Lung (tissue), 17 donors: ENCODE measurements at places on chromosomes 13 and 19. TPM values are rescaled to one million over a fixed set of nuclear protein-coding genes. Genes with fewer than 3 reads are reported as not detected.

GRCh38 chr13:50340146-50340545, 324.9 kb downstream of the KCNRG start:
- no peak overlapping the region for H3K4me3 ChIP-seq
- no peak overlapping the region for H3K27ac ChIP-seq
- H3K4me1 ChIP-seq: peaks cover 2% of the 10 kb centered on the region
- no peaks in the 10 kb centered on the region for H3K36me3 ChIP-seq
- no peaks in the 10 kb centered on the region for H3K27me3 ChIP-seq
- DNase-seq: no peak

- H3K36me3 ChIP-seq: no peaks in the 10 kb centered on the region
- no peak for DNase-seq
- H3K27ac ChIP-seq: no peak overlapping the region
- no peaks in the 10 kb centered on the region for H3K4me1 ChIP-seq
Observed at GRCh38 chr19:35673121-35673804, 6.9 kb downstream of the UPK1A start.

GRCh38 chr19:51417107-51417809, at the start of gene SIGLEC10:
TSS of gene SIGLEC10 (minus strand) at chr19:51417642. CDS start at chr19:51417581, 61 bp downstream.
- peak within 1 kb of the TSS; percentile 72 for H3K27ac ChIP-seq
- no peak for DNase-seq
- H3K36me3 ChIP-seq: no peaks in the 10 kb centered on the region
- no peaks in the 10 kb centered on the region for H3K27me3 ChIP-seq

- H3K27ac ChIP-seq: no peak overlapping the region
- H3K27me3 ChIP-seq: no peaks in the 10 kb centered on the region
- DNase-seq: no peak
Observed at GRCh38 chr19:32061315-32061714, 284.1 kb upstream of the ZNF507 start.

DNA sequence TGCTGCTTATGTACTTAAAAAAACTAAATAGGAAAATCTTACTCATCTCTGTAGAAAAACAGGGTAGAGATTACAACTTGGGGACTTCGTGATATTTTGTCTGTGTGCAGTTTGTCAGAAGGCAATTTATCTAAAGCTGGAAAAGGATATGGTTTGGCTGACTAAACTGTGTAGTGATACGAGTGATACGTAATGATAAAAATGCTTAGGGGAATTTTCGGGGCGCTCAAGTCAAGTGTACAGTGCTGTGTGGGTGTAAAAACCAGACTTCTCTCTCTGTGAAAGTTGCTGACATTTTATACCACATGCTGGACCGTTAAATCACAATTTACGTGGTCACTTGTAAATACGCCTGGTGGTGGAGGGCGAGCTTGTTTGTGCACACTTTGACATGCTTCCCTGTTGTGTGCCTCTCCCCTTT, 221.7 kb downstream of the KCNRG start:
- H3K27ac ChIP-seq: no peak overlapping the region
- no peaks in the 10 kb centered on the region for H3K4me1 ChIP-seq
- no peaks in the 10 kb centered on the region for H3K27me3 ChIP-seq
- H3K36me3 ChIP-seq: no peaks in the 10 kb centered on the region
- no peak for DNase-seq

DNA sequence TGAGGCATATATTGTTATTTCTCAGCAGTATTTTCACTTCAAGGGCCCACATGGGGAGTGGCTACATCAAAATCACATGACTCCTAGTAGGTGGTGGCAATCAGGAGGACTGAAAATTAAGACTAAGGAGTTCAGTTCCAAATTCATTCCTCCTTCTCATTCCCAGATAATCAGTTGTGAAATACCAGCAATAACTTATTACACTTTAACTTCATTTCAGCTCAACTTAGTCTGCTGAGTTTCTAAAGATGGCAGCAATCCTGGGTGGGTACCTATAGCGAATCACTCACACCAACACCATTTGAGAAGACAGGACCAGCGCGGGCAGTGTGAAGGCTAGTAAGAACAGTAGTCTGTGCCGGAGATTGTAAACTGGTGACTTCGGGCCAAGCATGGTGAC, 63.9 kb upstream of the SLC10A2 start:
- no peaks in the 10 kb centered on the region for H3K36me3 ChIP-seq
- H3K4me1 ChIP-seq: peaks cover 7% of the 10 kb centered on the region
- H3K4me3 ChIP-seq: no peak overlapping the region
- H3K27ac ChIP-seq: no peak overlapping the region

DNA sequence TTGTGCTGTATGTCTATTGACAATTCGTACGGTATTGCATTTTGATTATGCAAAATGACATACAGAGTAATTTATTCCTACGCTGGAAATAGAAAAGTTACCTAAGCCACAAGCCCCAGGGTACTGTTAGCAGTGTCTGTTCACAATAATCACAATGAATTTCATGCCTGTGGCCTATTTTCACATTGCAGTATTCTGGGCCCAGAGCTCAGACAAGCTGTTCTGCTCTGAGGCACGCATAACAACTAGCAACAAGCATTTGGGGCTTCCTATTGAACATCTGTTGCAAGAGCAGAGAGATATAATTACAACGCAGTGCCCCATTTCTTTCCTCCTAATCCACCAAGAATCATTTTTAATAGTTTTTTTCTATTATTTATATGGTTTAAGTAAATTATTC, 158.9 kb upstream of the SGCG start:
- no peak for DNase-seq
- H3K27me3 ChIP-seq: no peaks in the 10 kb centered on the region
- no peaks in the 10 kb centered on the region for H3K36me3 ChIP-seq
- H3K27ac ChIP-seq: no peak overlapping the region

GRCh38 chr13:88456151-88456550, 785.0 kb downstream of the SLITRK5 start:
- H3K4me1 ChIP-seq: no peaks in the 10 kb centered on the region
- DNase-seq: no peak
- H3K4me3 ChIP-seq: no peak overlapping the region

DNA sequence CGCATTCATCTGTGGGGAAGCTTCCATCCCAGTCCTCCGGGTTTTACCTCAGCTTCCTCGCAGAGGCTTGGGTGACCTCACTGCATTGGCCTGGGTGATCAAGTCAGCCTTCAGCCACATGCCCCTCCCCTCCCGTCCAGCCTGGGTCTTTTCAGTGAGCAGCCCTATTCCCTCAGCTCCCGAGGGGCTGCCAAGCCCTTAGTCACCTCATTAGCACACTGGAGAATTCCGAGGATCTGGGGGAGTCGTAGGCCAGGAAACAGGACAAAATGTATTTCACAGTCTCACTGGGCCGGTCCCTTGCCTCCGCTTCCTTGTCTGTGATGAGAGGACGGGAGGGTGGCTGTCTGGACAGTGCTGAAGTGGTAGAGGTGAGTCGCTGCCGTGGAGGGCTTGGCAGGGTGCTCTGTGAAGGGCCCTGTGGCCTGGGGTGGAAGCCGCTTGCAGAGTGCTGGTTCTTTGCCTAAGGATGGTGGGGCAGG, 19.9 kb downstream of the KDM4B start:
- H3K4me1 ChIP-seq: peaks cover 11% of the 10 kb centered on the region
- H3K27me3 ChIP-seq: no peaks in the 10 kb centered on the region
- peaks cover 2% of the 10 kb centered on the region for H3K36me3 ChIP-seq

DNA sequence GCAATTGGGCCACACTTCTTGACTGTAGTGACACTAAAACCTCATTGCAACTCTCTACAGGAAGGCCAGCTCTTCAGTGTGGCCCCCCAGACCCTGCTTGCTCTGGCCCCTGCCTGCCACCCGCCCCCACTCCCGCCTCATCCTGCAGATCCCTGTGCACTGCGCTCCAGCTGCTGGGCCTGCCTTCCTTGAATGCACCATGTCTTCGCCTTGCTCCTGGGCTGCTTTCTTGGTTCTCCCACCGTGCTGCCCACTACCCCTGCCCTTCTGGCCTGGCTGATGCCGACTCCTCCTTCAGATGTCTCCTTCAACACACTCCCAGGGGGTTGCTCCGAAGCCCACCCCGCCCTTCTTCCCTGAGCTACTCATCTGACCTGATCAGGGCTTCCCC, 98.2 kb downstream of the SIPA1L3 start:
- H3K4me1 ChIP-seq: no peaks in the 10 kb centered on the region
- no peak overlapping the region for H3K4me3 ChIP-seq
- no peaks in the 10 kb centered on the region for H3K36me3 ChIP-seq
- no peak for DNase-seq
- H3K27ac ChIP-seq: peak overlapping the region; percentile 82

DNA sequence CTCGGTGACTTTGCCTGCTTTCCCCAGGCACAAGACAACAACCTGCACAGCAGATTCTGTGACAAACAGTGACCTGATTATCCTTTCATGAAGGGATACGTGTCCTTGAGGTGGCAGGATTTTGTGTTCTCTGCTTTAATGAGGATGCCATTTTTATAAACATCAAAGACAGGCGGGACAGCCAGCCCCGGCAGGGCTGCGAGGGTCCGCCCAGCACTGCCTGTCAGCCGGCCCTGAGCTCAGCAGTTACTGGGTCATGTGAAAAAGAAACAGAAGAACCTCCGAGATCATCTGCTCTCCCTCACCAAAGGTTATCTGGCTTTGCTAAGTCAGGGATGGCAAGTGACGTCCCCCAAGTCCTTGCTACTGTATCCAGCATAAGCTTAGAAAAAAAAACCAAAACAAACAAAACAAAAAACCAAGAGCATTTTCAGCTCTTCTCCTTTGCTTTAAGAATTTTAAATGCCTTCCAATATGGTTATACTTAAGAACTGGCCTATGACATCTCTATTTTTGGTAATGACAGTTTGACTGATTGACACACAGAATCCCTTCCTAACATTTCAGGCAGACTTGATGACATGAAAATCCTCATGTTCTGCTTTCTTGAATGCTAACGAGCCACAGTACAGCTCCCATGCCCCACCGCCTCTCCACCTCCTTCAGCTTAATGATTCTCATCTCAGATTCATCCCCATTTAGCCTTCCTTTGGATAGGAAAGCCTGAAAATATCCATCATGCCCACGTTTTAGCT, 666.6 kb upstream of the ARGLU1 start:
- H3K36me3 ChIP-seq: no peaks in the 10 kb centered on the region
- H3K27me3 ChIP-seq: no peaks in the 10 kb centered on the region
- H3K4me3 ChIP-seq: no peak overlapping the region
- no peak for DNase-seq
- H3K4me1 ChIP-seq: no peaks in the 10 kb centered on the region

DNA sequence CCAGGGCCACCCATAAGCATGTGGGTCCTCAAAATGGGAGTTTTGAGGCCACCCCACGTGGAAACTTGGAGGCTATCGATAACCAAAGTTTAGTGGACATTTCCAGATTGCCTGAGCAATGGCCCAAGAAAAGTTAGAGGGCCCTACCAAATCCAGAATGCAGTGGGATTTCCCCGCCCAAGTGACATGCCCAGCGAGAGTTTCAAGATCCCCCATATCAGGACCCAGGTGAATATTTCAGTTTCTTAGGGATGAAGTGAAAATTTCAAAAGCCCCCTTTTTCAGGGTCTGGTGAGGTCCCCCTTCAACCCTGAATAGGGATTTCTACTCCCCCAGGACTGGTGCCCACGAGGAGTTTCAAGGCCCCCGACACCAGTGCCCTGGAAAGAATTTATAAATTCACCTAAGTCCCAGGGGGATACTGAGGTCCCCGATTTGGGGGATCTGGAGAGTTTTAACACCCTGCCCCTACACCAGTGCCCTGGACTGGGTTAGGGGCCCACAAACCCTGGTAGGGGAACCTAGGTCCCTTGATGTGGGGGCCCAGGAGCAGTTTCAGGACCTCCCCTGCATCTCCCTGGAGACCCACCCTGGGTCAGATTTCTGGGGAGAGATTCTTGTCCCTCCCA, 695 bp downstream of the BST2 start:
- DNase-seq: no peak
- no peaks in the 10 kb centered on the region for H3K27me3 ChIP-seq
- peaks cover 7% of the 10 kb centered on the region for H3K4me1 ChIP-seq
- H3K36me3 ChIP-seq: no peaks in the 10 kb centered on the region
- H3K27ac ChIP-seq: peak overlapping the region; percentile 26

GRCh38 chr13:46647512-46648065, 94.6 kb downstream of the LRCH1 start:
- no peak overlapping the region for H3K27ac ChIP-seq
- H3K36me3 ChIP-seq: no peaks in the 10 kb centered on the region
- H3K4me1 ChIP-seq: peaks cover 22% of the 10 kb centered on the region
- H3K4me3 ChIP-seq: no peak overlapping the region

DNA sequence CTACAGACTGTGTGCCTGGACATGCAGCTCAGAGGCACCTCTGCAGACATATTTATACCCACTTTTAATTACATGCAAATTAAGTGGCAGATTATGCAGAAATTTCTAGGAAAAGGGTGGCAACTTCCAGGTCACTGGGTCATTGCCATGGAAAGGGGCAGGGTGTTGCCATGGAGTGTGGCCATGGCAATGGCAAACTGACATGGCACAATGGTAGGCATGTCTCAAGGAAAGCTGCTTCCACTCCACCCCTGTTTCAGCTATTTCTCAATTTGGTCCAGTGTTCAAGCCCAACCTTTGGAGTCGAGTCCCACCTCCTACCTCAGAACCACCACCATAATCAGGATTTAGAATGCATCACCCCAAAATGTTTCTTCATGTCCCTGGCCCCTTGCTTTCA, 170.7 kb upstream of the TSHZ3 start:
- no peaks in the 10 kb centered on the region for H3K27me3 ChIP-seq
- H3K4me3 ChIP-seq: no peak overlapping the region
- no peak overlapping the region for H3K27ac ChIP-seq
- no peak for DNase-seq

DNA sequence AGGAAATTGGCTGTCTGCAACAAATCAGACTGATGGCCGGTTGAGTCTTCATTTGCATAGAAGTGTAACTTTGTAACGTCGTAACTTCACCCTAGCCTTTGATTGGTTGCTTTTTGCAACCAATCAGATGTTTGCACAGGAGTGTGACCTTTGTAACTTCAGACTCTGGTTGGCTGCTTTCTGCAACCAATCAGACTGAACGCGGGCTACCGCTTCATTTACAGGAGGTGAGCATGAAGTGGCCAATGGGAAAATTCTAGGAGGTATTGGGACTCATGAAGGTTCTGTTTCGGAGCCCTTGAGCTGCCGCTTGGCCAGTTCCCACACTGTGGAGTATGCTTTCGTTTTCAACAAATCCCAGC, 441 bp upstream of the ZNF559 start:
- H3K4me1 ChIP-seq: no peaks in the 10 kb centered on the region
- H3K27me3 ChIP-seq: no peaks in the 10 kb centered on the region
- DNase-seq: peak; percentile 74

GRCh38 chr19:57812226-57812625, 2.5 kb downstream of the ZNF552 start:
- H3K27ac ChIP-seq: no peak overlapping the region
- H3K4me3 ChIP-seq: no peak overlapping the region
- H3K27me3 ChIP-seq: no peaks in the 10 kb centered on the region
- H3K36me3 ChIP-seq: peaks cover 5% of the 10 kb centered on the region
- no peak for DNase-seq

- H3K36me3 ChIP-seq: no peaks in the 10 kb centered on the region
- H3K4me3 ChIP-seq: no peak overlapping the region
- DNase-seq: no peak
- peak overlapping the region; percentile 84 for H3K27ac ChIP-seq
Observed at GRCh38 chr19:6105444-6105843, 4.9 kb downstream of the RFX2 start.

PLEKHF1 gene
- 5.7 TPM for total RNA-seq

BEST2 gene
- total RNA-seq: not detected

SCEL gene
- total RNA-seq: 6.0 TPM

GRIN2D gene
- 0.54 TPM for total RNA-seq

KLF5 gene
- total RNA-seq: 50.6 TPM

CLIP3 gene
- 8.1 TPM for total RNA-seq

GPR4 gene
- 11.0 TPM for total RNA-seq
